T-helper 9 cell (primary cell): ENCODE measurements at places on chromosomes 6 and 20.

DNA sequence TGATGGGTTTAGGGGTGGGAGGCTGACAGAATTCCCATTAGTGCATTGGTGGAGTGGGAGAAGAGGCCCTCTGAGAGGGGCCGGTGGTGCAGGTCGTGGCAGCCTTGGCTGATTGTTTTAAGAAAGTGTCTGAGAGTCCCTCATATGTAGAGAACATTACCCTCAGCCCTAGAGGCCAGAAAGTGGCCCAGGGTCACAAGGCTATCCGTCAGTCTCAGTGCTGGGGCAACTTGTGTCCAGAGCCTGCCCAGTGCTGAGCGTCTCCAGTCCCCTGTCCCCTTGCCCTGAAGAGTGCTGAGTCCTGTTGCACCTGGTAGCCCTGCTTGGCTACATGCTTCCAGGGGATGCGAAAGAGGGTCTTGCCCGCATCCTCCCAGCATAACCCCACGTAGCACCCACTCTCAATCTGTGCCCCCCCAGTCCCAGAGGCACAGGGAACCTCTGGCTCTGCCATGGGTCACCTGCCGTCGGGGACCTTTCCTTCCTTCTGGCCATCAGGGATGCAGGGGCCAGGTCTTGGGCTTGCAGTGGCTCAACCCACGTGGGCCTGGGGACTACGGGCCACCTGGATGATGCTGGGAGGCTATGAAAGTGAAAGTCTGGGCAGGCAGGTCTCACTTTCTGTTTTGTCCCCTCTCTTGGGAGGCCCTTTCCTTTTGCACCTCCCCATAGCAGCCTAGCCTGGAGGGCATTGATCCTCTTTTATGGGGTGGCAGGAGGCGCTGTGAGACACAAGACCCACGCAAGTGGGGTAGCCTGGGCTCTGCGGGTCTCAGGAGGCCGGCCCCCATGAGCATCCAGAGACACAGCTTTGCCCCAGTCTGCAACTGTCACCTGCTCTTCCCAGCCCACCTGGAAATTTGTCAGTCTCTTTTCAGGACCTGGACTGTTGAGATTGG lies 12.2 kb downstream of the DUSP15 start:
- no peak for DNase-seq

DNA sequence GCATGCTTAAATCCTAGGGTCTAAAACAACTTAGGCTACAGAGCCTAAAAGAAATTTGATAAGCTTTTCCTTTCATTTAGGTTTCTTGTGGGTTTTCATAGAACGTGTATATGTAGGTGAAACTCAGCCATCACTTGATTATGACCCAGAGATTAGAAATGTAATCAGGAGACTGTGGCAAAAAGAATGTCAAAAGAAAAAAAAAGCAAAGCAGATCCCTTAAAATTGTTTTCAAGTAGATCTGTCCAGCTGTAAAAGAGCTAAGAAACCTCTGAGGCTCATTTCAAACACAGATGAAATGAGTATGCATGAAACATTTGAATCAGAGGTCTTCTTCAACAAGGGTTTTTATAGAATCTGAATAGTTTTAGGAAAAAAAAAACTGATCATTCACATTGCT lies 341.3 kb upstream of the PRDM1 start:
- no peak for DNase-seq

- DNase-seq, result peak; percentile 7
Observed at GRCh38 chr6:107488875-107489635, 862 bp upstream of the SOBP start.

DNA sequence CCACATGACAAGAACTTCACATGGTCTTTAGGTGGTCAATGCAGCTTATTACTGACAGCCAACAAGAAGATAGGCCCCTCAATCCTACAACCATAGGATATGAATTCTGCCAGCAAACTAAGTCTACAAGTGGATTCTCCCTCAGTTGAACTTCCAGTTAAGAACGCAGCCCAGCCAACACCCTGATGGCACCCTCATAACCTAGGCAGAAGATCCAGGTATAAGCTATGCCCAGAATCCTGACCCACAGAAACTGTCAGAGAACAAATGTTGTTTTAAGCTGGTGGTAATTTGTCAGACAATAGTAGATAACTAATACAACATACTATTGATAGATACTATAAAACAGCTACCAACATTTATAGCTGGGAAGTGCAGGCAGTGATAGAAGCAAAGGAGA lies 38.8 kb downstream of the ATG5 start:
- no peak for DNase-seq

DNA sequence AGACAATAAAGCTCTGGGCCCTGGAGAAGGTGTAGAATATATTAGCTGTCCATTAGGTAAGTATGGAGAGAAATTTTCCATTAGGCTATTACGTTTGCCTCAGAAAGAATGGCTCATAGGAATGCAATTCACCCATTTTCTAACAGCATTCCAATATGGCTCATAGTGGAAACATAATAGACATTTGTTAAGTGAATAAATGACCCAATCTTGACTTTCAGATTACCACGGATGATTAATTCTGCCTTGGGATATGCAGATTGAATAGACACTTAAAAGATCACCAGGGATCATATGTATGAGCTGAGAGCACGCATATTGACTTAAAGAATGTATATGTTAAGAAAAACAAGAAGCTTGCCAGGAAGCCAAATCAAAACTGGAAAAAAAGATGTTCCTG lies 209.1 kb upstream of the CDYL start:
- no peak for DNase-seq

- DNase-seq, result no peak
Observed at GRCh38 chr6:41462033-41462432, 84.1 kb upstream of the FOXP4 start.

DNA sequence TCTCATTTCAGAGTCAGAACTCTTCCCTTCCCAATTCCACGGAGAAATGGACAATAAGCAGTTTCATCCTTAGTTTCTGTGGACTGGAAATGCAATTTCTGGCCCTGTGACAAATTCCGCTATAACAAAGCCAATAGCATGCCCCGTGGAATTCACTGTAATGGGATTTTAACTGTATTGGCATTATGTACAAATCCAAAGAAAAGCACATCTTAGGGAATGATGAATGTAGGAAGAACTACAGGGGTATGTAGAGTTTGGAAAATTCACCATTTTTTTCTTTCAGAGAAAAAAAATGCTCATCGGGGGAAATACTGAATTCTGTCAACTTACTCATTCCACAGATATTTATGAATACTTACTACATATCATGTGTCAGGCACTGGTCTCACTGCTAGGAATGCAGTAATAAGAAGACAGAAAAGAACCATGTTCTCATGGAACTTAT lies 43.5 kb downstream of the KIF6 start:
- no peak for DNase-seq

DNA sequence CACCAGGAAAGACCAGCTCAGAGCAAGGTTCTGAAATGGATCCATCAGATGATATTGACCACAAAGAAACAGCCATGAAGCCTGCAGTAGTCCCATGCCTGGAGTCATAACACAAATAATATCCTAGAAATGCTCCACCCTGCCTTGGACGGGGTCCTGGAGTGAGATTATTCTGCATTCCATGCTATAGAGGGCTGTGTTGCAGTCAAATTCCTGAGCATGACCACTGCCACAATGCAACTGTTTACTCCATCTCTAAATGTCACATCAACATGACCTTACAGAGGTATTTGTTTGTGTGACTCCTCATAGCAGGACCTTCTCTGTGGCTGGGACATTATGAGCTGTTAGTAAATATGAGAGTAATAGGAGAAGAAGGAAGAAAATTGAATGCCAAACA lies 257.5 kb upstream of the TCF21 start:
- no peak for DNase-seq

GRCh38 chr6:70162972-70163371 lies 139.9 kb downstream of the COL9A1 start:
- DNase-seq, result no peak

- DNase-seq, result no peak
Observed at GRCh38 chr20:63363981-63364561, 2.9 kb upstream of the CHRNA4 start.

DNA sequence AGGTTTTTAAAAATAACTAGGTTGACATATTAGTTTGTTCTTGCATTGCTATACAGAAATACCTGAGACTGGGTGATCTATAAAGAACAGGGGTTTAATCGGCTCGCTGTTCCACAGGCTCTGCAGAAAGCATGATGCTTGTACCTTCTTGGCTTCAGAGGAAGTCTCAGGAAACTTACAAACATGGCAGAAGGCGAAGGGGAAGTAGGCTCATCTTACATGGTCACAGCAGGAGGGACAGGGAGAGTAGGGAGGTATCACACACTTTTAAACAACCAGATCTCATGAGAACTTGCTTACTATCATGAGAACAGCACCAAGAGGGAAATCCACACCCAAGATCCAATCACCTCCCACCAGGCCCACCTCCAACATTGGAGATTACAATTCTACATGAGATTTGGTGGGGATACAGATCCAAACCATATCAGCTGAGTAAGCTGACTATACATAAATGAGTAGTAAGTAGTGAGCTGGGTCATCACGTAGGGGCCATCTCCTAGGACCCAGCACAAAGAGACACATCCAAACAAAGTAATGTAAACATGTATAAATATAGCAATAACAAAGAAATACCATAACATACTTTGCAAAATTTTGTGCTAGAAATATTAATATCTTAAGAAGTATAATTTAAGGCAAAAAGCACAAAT lies 31.4 kb upstream of the SIRPG start:
- no peak for DNase-seq

DNA sequence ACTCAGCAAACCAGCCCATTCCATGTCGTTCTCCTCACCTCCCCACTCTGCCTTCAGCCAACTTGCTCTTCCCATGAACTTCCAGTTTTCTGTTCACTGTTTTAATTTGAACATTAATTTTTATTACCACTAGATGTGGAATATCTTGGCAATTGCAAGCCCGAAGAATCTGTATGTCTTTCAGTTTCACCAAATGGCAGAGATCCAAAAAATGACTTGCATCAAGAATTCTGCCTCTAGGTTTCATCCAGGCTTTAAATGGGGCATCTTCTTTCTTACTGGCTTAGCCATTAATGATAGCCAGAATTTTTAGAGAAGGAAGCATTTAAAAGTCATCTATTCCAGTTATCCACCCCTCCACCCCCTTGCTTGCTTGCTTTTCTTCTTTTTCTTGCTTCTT lies 39.0 kb downstream of the CAP2 start:
- DNase-seq, result no peak

GRCh38 chr20:63694584-63695423 lies 1.6 kb upstream of the TNFRSF6B start:
- no peak for DNase-seq

- DNase-seq, result no peak
Observed at GRCh38 chr6:150492507-150492906, 107.2 kb upstream of the PLEKHG1 start.

DNA sequence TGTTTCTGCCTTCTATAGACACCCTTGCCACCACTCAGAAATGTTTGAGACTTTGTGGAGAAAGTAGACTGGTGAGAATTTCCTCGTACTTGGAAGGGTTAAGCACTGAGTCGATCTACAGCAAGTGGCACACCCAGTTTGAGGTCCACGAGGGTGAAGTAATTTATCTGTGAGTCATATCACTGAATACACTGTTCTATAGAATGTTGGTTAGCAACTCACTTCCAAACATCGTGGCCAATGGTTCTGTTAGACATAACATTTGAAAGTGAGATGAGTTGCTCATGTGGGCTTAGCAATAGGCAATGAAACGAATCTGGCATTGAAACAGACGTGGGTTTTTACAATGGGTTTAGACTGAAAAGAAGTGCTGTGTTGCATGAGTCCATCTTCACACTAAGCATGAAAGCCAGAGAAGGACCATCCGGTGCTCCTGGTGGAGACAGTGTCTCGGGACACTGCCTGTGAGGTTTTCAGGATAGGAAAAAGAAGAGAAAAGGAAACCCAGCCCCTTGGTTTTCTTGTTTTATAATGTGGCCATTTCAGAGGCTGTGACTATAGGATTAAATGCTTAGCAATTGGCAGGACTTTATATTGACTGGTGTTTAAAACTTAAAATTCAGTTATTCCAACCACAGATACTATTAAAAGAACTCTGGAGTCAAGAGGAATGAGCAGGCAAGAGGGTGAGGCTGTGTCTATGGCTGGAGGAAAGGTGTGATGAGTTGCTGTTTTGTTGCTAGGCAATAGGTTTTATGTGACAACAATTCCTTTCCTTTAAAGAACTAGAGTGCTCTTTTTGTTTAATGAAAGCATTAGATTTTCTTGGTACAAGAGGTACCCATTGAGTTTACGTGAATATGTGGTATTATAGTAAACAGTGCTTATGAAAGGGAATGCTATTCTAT lies 31.0 kb upstream of the EZR start:
- DNase-seq, result peak; percentile 38

DNA sequence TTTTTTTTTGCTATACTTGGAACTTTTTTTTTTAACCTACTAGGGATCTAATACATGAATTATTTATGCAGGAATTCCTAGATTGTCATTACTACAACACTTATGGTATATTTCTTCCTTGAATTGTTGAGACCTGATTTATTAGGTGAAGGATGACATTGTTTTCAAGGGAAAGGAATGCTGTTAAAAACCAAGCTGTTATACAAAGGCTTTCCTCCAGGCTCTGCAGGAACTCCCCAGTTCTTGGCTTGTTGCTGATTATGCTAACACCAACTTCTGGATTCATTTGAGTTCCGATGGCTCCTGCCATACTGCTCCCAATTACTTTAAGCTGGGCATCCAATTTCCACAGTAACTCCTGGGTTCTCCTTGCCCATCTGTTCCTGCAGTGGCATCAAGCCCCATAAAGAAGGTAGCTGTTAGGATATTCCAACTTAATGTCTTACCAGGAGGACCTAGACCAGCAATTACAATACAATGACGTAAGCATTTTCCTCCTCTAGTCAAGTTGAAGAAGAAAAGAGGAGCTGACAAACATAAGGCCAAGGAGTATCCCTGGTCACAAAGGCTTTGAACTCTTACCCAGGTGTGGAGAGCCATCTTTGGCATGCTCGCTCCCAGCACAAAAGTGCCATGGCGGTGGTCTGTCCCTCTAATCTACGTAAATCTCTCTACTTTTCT lies 215.9 kb upstream of the AGPAT4 start:
- no peak for DNase-seq

DNA sequence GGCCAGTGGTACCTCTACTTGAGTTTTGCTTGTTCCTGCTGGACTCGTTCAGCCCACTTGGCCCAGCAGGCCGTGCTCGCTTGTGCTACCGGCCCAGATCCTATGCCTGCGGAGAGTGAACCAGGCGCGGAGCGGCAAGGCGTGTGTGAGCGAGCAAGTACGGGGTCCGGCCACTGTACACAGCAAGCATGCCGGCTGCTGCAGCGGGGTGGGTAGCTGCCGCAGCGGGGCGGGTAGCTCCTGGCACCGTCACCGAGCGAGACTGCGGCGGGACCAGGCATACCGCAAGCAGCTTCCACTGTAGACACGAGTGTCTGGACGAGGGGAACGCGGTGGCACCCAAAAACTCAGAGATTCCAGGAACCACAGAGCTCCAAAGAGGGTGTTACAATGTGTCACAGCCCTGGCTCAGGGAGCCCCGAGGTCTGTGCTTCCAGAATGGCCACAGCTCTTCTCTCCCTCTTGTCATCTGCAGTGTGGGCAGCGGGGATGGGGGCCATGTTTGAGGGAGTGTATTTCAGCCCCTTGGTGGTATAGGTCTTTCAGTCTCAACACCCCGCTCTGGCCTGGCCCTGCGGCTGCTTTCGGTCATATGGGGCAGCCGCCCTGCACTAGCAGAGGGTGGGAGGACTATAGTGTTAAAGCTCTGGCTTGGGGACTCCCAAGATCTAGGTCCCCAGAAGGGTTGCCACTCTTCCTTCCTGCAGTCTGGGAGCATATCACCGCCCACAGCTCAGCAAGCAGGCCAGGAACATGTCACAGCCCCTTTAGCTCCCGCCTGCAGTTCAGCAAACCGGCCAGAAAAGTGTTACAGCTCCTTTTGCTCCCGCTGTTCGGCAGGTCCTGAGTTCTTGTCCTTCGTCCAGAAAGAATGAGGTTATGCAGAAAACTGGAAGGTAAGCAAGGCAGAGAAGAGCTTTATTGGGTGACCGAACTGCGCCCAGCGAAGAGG lies 6.1 kb upstream of the RWDD1 start:
- no peak for DNase-seq
